ENCODE measurements at places on chromosomes 12 and 14. TPM values are rescaled to one million over a fixed set of nuclear protein-coding genes. Genes with fewer than 3 reads are reported as not detected.

- H3K27ac ChIP-seq: no peak overlapping the region
- no peak overlapping the region for H3K4me3 ChIP-seq
- DNase-seq: no peak
- H3K4me1 ChIP-seq: peaks cover 18% of the 10 kb centered on the region
- H3K27me3 ChIP-seq: no peaks in the 10 kb centered on the region
These were observed 12.0 kb upstream of the SERPINA3 start for GRCh38 chr14:94600148-94600545.

DNA sequence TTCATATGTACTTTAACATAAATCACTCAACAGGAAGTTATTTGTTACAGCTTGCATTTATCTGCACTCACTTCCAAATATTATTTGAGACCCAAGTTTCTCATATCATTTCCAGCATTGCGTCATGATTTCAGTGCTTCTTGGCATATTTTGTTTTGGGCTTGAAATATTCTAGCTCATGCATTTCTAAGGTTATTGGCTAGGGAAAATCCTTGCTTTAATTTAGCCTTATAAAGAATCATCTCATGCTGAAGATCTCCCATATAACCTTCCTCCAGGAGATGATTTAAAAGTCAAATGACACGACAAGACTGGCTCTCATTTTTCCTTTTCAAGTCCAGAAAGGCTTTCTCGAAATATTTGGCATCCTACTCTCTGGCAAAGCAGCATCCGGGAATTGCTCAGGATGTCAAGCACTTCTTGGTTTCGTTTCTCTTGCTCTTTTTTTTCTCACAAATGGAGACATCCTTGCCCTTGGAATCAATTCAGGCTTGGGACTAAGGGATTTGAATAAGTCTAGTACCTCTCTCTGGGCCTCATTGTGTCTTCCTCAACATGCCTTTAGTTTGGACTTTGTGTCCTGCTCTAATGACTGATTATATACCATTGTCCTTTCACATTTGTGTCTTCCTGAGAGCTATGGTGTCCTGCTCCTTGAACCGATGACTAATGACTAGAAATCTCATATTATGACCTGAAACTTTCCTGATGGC is 295.0 kb downstream of the RMST start:
- H3K27me3 ChIP-seq: no peaks in the 10 kb centered on the region
- H3K4me1 ChIP-seq: peaks cover 13% of the 10 kb centered on the region

DNA sequence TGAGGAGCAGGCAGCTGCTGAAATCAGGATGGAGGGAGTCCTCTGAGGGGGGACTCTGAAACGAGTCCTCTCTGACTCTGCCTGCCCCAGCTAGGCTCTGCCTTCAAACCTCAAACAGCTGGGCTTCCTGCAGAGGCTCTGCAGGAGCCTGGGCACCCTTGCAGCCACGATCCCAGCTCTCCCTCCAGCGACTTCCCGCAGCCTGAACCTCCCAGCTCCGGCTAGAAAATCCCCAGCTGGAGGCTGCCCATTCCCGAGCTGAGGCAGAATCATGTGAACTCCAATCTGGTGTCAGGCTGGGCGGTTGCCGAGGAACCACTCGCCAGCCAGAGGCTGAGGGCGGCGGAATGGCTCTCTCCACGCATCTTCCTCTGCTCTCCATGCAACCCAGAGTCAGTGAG is at the start of gene GPR68:
Gene GPR68, minus strand, starts transcription at position 204 of the 401 bp plus-strand sequence. CDS start 9,654 bp downstream, outside the sequence.
- peak; percentile 43 for DNase-seq
- peaks cover under 1% of the 10 kb centered on the region for H3K4me1 ChIP-seq
- no peak within 1 kb of the TSS for H3K27ac ChIP-seq
- no peak within 1 kb of the TSS for H3K4me3 ChIP-seq

DNA sequence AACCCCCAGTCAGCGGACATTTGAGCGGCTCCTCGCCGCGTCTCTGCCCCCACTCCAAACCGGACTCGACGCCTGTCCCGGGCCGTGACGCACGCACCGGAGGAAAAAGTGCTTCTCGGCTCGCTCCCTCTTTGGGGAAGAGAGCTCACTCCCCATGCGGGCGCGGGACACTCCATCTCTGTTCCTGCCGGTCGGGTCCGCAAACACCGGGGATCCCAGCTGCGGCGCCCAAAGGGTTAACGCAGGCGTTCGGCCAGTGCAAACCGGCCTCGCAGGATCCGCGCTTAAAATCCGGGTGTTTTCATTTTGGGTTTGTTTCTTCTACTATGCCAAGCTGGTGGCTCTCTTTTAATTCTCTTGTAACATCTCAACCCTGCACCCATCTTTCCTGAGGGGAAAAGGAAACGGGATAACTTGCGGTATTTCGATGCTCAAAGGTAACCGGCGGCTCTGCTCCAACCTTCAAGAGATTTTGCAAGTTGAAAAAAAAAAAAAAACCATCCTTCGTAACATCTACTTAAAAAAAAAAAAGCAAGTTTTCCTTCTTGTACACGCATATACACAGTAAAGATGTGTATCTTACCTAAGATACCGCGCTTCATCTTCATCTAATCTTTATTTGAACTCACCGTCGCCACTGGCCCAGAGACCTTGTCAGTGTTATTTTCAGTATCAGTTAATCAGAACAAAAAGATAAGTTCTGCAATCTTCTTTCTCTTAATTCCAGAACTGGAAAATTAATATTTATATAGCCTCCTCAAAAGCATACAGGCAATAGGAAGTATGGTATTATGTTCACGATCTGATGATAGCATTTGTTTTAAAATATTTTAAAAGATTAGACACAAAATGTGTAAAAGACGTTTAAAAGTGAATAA is 1.6 kb upstream of the ATP2B1 start:
- peak; percentile 74 for DNase-seq
- H3K4me1 ChIP-seq: peaks cover 14% of the 10 kb centered on the region
- peaks cover 53% of the 10 kb centered on the region for H3K27me3 ChIP-seq
- H3K36me3 ChIP-seq: peaks cover 17% of the 10 kb centered on the region
- peak overlapping the region; percentile 84 for H3K4me3 ChIP-seq

DNA sequence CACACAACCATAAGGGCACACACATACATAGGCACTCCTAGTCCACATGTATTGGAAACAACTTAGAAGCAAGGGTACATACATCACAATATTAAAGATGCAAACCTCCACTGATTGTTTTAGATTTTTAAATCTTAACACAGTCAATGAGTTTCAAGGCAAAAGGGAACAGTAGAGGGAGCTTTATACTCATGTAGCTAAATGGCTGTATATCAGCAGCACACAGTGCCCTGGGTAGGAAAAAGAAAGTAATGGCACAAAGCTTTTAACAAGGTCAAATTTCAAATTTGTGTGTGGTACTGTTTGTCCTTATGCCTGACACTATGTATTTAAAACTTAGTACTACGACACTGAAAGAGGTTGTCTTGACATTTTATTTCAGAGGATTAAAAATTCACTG is 262.0 kb downstream of the MED13L start:
- no peak overlapping the region for H3K27ac ChIP-seq
- peaks cover 18% of the 10 kb centered on the region for H3K36me3 ChIP-seq
- DNase-seq: no peak
- no peaks in the 10 kb centered on the region for H3K27me3 ChIP-seq
- peaks cover 9% of the 10 kb centered on the region for H3K4me1 ChIP-seq
- H3K4me3 ChIP-seq: no peak overlapping the region

- DNase-seq: no peak
- no peaks in the 10 kb centered on the region for H3K36me3 ChIP-seq
- no peak overlapping the region for H3K27ac ChIP-seq
These were observed 4.9 kb upstream of the KRT5 start for GRCh38 chr12:52524898-52525591.

- no peak overlapping the region for H3K4me3 ChIP-seq
- H3K4me1 ChIP-seq: no peaks in the 10 kb centered on the region
- no peak overlapping the region for H3K27ac ChIP-seq
- no peak for DNase-seq
- no peaks in the 10 kb centered on the region for H3K27me3 ChIP-seq
These were observed 72.8 kb downstream of the ANKS1B start for GRCh38 chr12:99911967-99912366.

DNA sequence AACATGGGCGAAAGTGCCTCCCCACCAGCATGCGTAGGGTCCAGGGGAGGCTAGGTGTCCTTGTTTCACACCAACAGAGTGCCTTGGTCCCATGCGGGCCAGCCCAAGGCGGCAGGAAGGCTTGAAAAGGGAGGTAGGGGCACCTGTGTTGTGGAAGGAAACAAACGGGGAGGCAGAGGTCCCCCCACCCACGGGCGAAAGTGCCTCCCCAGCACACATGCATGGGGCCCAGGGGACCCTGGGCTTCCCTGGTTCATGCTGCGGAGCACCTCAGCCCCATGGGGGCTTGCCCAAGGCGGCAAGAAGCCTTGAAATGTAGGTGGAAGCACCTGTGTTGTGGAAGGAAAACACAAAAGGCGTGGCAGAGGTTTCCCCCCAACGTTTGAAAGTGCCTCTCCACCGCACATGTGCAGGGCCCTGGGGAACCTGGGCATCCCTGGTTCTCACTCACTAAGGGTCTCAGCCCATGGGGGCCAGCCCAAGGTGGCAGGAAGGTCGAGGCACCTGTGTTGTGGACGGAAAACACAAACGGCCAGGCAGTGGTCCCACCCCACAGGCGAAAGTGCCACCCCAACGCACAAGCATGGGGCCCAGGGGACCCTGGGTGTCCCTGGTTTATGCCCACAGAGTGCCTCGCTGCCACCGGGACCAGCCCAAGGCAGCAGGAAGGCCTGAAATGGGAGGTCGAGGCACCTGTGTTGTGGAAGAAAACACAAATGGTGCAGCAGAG is 374.7 kb downstream of the ALG10 start:
- DNase-seq: no peak
- H3K36me3 ChIP-seq: peaks cover 59% of the 10 kb centered on the region
- no peak overlapping the region for H3K27ac ChIP-seq
- no peak overlapping the region for H3K4me3 ChIP-seq

The LHX5 gene
- total RNA-seq: 1.5 TPM

The SLCO1B1 gene
- 0.37 TPM for total RNA-seq

The PXMP2 gene
- 13.2 TPM for total RNA-seq

The TMEM119 gene
- total RNA-seq: 0.20 TPM

The CPNE6 gene
- not detected for total RNA-seq

Data from WTC11 (cell line).